ENCODE measurements at places on chromosomes 3 and 15.

DNA sequence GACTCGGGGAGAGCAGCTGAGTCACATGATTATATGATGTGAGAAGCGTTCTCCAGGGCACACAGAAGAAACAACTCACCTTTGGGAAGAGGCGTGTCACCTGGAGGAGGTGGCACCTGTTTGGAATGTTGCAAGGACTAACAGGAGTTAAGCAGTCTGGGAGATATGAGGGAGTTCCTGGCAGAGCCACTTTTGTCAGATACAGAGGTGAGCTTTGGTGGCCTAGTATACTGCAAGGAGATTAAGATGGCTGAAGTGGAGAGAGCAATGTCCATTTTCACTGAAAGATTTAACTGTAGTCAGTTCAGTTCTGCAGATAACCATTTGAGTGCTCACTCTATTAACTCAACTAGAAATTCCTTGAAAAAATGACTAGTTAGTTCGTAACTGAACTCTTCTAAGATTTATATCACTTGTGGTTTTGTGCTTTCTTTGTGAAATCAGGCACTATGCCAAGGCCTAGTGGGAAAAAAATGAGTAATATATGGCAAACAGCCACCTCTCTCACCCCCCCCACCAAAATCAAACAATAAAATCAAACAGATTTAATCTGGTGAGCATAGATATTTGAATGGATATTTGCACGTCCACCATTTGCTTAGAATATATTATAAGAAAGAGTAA, 61.3 kb downstream of the CRYBG3 start:
- no peak for DNase-seq

DNA sequence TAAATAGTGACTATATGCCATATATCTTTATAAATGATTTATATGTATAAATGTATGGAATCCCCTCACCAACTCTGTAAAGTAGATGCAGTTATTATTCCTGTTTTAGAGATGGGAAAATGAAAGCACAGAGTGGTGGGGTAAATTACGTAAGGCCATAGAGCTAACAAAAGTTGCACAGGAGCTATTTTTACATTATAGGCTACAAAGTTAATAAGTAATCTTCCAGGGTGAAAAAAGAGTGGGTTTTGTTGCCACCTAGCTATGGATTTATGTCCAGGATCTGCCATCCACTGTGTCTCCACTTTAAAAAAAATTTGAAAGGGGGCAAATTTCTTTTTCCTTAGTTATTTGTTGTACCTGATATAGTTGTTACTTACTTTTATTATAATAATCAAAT, 235.7 kb downstream of the MCTP2 start:
- DNase-seq = no peak

GRCh38 chr3:81375921-81376320, 385.5 kb downstream of the GBE1 start:
- no peak for DNase-seq

- no peak for DNase-seq
Observed at GRCh38 chr3:165513715-165514701, 317.8 kb upstream of the SLITRK3 start.

- no peak for DNase-seq
Observed at GRCh38 chr15:99090011-99090699, 14.7 kb upstream of the SYNM start.

- DNase-seq = no peak
Observed at GRCh38 chr15:77010312-77010686, 15.4 kb downstream of the PSTPIP1 start.

GRCh38 chr3:194617827-194618226, 15.4 kb downstream of the TMEM44 start:
- no peak for DNase-seq

DNA sequence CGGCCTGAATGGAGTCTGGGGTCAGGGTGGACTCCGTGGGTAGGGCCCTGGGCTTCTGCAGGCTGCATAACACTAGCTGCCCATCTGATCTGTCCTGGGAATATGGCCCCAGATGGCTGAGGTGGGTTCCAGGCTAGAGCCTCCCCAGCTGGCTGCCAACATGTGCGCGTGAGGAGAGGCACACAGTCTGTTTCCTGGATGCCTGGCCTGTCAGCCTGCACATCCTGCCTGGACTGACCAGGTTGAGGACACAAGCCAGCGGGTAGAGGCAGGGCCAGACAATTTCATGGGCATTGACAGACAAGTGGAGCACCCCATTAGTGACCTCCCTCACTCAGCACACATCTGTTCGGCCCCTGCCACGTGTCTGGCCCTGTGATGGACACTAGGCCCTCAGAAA, 29.8 kb upstream of the RPL29 start:
- DNase-seq = no peak

GRCh38 chr3:95434491-95434890, 1371.6 kb downstream of the NSUN3 start:
- DNase-seq = no peak

DNA sequence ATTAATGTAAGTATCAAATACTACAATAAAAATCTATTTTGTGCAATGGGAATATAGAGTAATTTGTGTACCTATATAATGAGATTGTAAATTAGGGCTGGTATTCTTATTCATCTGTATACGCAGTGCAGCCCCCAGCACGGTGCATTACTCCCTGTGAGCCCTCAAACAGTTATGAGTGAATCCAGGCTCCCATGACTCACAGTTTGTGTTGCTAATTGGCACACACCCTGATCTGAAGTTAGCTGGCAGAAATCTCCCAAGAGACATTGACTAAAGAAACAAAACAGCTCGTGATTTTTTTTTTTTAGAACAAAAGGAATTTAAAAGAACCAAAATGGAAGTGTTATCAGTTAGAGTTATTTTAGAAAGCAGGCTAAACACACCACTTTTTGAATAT, 15.7 kb downstream of the GK5 start:
- DNase-seq = no peak

- DNase-seq = no peak
Observed at GRCh38 chr3:14166877-14167603, 11.4 kb downstream of the XPC start.

- no peak for DNase-seq
Observed at GRCh38 chr15:80142646-80143045, 10.2 kb upstream of the FAH start.

GRCh38 chr3:72492240-72492639, 356.0 kb downstream of the SHQ1 start:
- DNase-seq = no peak

- DNase-seq = no peak
Observed at GRCh38 chr3:31219131-31219843, 313.4 kb upstream of the STT3B start.

DNA sequence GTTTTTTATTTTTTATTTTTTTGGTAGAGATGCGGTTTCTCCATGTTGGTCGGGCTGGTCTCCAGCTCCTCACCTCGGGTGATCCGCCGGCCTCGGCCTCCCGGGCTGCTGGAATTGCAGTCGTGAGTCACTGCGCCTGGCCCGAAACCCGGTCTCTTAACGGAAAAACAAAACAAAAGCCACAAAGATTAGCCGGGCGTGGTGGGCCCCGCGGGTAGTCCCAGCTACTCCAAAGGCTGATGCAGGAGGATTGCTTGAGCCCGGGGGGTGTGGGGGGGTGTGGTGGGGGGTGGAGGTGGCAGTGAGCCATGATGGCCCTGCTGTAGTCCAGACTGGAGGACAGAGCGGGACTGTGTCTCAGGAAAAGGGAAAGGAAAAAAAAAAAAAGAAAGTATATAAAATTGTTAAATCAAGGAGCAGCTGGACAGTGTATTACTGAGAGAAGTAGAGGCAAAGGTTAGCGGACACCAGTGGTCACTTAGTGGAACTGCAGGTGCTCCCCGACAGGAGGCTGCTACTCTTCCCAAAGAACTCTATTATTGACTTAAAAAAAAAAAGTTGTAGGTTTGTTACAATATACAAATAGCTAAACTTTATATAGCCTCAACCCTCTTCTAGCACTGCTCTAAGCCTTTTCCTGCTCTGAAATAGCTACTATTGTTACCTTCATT, 30.3 kb upstream of the TUBGCP5 start:
- no peak for DNase-seq

GRCh38 chr15:78457101-78457500, 19.1 kb downstream of the IREB2 start:
- DNase-seq = no peak

DNA sequence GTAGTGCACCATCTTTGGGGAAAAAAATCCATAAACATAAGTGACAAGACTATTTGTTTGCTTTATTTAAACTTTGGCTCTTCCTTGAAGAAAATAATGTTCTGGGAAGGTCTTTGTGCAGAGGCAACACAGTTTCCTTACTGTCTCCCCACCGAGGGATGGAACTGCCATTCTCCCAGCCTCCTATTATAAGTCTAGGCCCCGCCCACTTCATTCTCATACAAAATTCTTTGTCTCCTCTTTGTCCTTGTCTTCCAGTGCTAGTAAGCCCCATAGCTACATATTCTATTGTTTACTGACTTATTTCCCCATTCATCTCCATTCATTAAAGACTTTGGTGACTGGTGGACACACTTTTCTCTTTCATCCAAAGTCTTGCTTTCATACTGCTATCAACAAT, 316.5 kb upstream of the ROBO2 start:
- DNase-seq = no peak

- DNase-seq = no peak
Observed at GRCh38 chr3:19543212-19543841, 390.7 kb downstream of the EFHB start.

DNA sequence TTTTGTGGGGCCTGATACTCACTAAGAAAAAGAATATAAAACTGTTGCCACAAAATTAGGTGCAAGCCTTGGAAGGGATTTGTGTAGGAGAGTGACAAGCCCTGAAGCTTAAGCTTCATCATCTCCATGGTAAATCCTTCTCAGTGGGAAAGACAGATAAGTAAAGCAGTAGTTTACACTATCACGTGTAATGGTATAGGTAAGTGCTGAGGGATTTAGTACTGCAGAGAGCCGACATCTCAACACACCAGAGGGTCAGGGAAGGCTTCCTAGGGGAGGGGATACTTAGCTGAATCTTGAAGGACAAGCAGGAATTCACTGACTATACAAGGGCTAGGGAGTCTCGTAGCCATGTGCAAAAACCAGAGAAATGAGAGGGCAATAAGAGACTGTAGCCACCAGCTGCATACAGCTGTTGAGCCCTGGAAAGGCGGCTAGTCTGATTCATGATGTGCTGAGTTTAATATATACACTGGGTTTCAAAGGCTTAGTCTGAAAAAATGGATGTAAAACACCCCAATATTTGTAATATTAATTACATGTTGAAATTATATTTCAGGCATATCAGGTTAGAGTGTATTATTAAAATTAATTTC, 11.1 kb downstream of the SLC24A1 start:
- DNase-seq = no peak

- no peak for DNase-seq
Observed at GRCh38 chr3:80889535-80889934, 871.9 kb downstream of the GBE1 start.

DNA sequence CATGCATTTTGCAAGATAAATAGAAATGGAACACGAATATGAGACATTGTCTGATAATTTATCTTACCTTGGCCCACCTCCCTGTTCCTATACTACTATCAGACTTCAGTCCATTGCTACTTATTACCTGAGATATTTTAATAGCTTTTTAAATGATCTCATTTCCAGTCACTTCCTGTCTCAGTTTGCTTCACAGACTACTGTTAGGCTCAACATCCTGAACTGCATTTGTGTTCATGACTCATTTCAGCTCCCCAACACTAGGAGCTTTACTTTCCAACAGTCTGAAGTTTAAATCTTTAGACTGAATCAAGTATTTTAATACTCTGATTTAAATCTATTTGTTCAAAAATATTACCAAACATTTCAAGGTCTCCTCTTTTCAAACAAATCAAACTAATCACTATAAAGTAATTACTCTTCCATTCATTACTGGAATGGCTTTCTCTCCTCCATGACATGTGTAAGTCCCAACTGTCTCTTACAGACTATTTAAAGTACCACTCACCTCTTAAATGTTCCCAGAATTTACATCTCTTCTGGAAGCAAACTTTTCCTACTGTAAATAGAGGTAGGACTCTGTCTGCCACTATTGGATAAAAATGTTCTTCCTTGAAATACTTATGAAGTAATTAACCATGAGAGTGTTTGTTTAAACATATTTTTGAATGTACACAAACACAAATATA, 1277.6 kb downstream of the ZPLD1 start:
- DNase-seq = no peak

- no peak for DNase-seq
Observed at GRCh38 chr3:62676689-62677271, 198.4 kb downstream of the CADPS start.

DNA sequence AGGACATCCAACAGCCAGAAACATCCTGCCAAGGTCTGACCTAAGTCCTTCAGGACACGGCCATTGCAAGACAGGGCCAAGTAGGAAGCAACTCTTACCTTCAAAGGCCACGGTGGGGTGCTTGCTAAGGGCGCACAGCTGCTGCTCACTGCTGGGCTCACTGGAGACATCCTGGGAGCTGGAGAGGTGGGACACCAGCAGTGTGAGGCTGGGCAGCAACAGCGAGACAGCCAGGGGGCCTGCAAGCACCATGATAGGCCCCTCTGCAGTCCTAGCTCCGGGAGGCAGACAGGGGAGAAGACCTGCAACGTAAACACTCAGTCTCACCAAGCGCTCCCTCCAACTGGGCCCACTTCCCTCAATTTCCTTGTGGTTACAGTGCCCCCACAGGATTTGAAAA, 79.2 kb downstream of the SEMA5B start:
- DNase-seq = no peak

GRCh38 chr15:80593486-80594030, 101.6 kb upstream of the ABHD17C start:
- DNase-seq = no peak

- DNase-seq = no peak
Observed at GRCh38 chr3:176247191-176247590, 950.1 kb downstream of the TBL1XR1 start.

GRCh38 chr3:151578495-151578894, 117.6 kb upstream of the IGSF10 start:
- no peak for DNase-seq

- DNase-seq = no peak
Observed at GRCh38 chr15:69119683-69120395, 40.6 kb upstream of the GLCE start.

- no peak for DNase-seq
Observed at GRCh38 chr3:153856932-153857331, 264.3 kb upstream of the ARHGEF26 start.

GRCh38 chr3:42369832-42370231, 40.6 kb downstream of the LYZL4 start:
- DNase-seq = no peak

Measured in effector CD4-positive, alpha-beta T cell (primary cell).